ENCODE measurements at places on chromosomes 7 and 10.
A peak's percentile ranks its signal among the peaks of the same experiment; 100 is the strongest.

DNA sequence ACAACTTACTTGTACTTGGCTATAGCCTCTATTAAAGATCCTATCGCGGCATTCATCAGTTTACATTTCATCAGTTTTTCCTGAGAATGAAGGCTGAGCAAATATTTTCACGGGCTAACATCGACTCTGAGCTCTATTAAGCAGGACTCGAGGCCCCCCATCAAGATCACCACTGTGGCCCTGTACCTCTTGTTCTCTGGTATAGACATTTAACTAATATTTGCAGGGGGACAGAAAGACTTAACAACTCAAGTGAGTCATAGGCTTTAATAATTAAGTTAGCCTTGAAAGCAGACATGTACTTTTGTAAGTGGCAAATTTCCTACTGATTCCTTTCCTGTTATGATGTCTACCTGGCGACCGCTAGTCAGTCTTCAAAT is 45.4 kb downstream of the DOCK4 start:
- DNase-seq, result no peak

- no peak for DNase-seq
Measured at GRCh38 chr7:154540596-154540995, 462.3 kb downstream of the PAXIP1 start.

GRCh38 chr10:117987244-117987909 is 59.4 kb downstream of the RAB11FIP2 start:
- DNase-seq, result peak; percentile 5

GRCh38 chr7:3154881-3155494 is 111.3 kb upstream of the CARD11 start:
- peak; percentile 48 for DNase-seq

GRCh38 chr7:117332031-117332430 is 9.2 kb upstream of the WNT2 start:
- no peak for DNase-seq

DNA sequence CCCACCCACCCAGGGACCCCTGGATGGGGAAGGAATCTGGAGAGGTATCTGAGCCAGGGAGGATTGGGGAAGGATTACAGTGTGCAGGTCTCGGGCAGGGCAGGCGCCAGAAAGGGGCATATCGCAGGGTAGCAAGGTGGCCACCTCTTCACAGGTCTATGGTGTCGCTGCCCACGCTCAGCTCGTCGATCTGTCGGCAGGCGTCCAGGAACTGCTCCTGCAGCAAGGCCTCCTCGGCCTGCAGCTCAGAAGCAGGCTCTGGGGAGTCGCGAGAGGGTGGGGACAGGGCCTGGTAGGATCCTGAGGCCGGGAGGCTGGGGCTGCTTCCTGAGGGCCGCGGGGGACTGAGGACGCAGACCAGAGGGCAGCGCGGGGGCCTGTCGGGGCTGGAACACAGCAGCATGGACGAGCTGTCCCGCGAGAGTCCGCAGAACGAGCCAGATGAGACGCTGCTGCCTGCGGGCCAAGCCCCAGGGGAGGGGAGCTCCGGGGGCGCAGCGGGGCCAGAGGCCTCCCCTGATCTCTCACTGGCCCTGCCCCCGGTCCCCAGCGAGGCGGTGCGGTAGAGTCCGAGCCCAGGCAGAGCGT is 7.1 kb upstream of the RBM28 start:
- no peak for DNase-seq

DNA sequence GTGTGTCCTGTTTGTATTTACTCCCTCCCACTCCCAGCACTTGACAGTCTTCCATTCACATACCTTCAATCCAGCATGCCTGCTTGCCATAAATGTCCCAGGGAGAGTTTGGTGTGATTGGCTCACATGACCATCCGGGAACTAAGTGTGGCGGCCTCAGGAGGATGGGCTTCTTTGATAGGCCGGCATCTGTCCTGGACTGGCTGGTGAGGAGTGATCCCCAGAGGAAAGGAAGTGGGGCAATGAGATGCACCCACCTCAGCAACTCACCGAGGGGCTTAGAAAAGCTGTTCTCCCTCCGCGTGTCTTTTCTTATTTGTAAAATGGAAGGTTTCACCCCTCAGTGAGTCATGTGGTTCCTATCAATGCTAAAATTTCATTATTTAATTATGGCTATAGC is 14.9 kb upstream of the EBF3 start:
- DNase-seq, result no peak

GRCh38 chr10:70479626-70480238 is 1.2 kb downstream of the PALD1 start:
- DNase-seq, result no peak

DNA sequence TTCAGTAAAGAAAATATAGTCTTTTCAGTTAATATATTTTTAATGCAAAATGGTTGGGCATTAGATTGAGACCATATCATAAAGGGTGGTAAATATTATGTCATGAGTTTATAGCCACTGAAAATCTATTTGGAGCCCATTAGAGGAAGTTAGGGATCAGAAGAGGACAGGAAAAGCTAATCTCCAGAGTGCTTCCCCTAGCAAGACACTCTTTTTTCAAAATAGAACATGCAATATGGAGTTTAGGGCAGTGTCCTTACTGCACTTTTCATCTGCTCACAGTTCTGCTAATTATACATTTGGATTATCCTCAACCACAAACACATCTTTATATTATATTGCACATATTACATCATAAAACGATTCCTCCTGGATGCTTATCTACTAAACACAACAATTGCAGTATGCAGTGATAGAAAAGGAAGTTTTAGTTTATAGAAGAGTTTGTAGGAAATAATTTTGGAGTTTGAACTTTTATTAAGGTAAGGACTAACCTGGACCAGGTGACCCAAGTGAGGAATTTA is 159.8 kb downstream of the PHF14 start:
- no peak for DNase-seq

DNA sequence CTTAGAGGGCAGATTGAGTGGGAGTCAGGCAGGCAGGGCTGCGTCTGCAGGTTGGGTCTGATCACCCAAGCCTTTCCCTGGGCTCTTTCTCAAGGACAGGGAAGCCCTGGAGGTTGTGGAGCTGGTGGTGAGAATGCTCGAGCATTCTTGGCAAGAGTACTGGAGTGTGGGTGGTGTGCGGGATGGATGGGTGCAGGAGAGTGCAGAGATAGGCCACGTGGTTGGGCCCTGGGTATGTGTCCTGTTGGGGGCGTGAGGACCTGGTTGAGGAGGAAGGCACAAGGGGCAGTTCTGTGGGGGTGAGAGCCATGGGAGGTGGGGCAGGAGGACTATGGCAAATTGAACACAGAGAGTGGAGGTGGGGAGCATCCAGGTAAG is 135.9 kb downstream of the PTPN20 start:
- DNase-seq, result no peak

GRCh38 chr7:81488210-81488609 is 281.6 kb downstream of the HGF start:
- peak; percentile 4 for DNase-seq

DNA sequence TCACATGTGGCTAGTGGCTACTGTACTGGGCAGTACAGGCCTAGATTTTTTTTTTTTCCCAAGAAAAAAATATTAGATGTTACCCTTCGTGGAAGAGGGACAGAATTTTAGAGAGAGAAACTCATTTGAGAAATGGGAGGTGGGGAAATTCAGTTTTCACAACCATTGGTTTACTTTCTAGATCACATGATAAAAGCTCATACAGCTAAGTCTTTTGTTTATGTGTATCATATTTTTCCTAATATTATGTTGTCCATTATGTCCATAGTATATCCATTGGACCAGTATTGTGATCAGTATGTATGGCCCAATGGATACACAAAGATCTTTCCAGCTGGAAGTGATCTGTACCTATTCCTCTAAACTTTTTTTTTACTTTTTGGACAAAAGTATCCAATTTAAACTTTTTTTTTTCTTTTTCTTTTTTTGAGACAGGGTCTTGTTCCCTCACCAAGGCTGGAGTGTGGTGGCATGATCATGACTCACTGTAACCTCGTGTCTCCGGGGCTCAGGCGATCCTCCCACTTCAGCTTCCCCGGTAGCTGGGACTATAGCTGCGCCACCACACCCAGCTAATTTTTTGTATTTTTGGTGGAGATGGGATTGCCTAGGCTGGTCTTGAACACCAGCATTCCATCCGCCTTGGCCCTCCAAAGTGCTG is 4.1 kb downstream of the CALU start:
- DNase-seq, result no peak

DNA sequence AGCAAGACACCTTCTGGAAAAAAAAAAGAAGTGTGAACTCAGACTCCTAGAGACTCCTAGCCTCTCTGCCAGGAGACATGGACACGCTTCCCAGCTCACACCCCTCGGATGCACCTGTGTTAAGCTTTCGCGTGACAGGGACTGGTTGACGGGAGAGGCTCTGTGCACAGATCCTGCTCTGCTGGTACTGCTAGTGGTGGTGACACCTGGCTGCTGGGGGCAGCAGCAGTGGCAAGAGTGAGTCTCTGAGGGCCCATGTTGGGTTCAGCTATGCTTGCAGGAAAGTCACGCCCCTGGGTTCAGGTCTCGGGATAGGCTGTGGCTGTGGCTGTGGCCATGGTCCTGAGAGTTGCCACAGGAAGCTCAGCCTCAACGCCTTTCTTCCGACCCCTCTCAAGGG is 81.1 kb downstream of the XRCC2 start:
- DNase-seq, result no peak

- DNase-seq, result no peak
Measured at GRCh38 chr10:78165617-78166016, 132.0 kb downstream of the RPS24 start.

DNA sequence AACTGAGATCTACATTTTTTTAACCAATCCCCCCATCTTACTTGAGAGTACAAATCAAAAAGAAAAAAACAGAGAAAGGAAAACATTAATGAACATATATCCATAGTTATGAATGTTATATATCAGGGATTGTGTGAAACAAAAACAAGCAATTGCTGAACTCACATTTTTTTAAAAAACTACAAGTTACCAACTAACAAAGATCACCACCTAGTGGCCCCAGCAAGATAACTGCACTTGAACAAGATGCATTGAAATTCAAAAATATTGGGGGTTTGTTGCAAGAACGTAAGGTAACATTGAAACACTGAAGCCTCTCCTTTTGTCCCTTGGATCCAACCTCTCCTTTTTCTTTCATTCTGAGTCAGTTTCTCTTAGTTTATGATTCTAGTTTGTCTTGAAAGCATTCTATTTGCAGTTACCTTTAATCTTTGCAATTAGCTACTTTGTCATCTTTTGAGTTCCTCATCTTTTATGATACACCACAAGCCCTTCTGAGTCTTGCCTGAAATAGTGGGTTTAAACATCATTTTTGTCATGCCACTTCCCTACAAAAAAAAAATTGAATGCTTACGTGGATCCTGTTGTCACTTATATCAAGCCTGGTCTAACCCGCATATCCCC is 87.3 kb upstream of the TES start:
- DNase-seq, result peak; percentile 66

GRCh38 chr10:90031776-90032175 is 330.4 kb downstream of the KIF20B start:
- no peak for DNase-seq

- peak; percentile 22 for DNase-seq
Measured at GRCh38 chr7:124692425-124692824, 73.2 kb downstream of the GPR37 start.

- no peak for DNase-seq
Measured at GRCh38 chr10:61684894-61685507, 22.3 kb downstream of the CABCOCO1 start.

DNA sequence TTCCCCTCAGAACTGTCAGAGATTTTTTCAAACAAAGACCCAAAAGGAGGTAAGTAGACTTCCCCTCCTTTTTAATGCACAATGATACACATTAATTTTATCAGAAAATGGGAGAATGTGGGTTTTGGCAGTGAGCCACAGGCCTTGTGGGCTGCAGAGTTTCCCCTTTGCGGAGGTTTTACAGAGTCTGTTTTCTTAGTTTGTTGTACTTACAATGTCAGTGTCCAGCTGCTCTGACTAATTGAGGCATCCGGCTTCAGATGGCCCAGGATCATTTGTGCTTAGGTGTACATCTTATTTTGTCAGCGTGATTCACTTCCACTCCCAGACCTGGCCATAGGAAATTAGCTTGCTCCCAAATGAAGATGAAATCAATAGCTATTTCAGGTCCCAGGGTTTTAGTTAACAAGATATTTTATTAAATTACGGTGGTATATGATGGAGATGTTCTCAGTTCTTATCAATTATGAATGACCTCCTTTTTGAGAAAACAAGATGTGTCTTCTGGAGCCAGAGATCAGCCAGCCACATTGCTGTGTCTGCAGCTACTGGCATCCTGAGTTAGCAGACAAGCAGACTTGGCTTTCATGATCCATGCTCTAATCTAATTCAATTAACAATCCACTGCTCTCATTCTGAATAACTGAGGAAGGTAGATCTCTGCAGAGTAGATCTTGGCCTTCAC is 1086.6 kb upstream of the SORCS1 start:
- DNase-seq, result no peak

GRCh38 chr10:50360077-50360850 is 108.9 kb upstream of the ASAH2 start:
- DNase-seq, result peak; percentile 62

- no peak for DNase-seq
Measured at GRCh38 chr10:69049566-69049961, 38.3 kb upstream of the SRGN start.

Data from IMR-90 (cell line).